ENCODE measurements at places on chromosomes 6 and 20.

DNA sequence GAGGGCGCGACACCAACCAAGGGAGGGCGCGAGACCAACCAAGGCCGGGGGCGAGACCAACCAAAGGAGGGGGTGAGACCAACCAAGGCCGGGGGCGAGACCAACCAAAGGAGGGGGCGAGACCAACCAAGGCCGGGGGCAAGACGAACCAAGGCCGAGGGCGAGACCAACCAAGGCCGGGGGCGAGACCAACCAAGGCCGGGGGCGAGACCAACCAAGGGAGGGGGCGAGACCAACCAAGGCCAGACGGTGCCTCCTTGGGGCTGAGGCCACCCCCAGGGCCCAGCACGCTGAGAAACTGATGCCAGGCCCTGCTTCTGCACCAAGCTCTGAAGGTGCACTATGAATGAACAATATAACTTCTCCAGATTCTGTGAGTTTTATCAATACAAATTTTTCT, 87.2 kb downstream of the TAF4 start:
- no peak for DNase-seq

DNA sequence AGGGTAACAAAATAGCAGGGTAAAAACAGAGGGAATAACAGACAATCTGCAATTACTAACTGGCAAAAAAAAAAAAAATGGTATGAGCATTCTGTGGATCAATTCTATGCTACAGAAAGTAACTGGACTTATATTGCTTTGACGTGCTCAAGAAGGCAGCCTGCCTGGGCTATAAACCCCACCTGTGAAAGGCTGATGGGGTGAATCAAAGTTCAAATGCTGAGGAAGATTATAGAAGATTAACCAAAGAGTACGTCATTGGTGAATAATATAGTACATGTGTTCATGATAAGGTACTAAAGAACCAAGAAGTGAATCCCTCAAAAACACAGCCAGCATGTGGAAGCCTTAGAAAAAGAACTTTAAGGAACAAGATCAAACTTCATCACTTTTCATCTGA, 441.9 kb upstream of the PTCHD4 start:
- DNase-seq, result no peak

GRCh38 chr6:149252622-149253021, 64.9 kb upstream of the TAB2 start:
- no peak for DNase-seq

DNA sequence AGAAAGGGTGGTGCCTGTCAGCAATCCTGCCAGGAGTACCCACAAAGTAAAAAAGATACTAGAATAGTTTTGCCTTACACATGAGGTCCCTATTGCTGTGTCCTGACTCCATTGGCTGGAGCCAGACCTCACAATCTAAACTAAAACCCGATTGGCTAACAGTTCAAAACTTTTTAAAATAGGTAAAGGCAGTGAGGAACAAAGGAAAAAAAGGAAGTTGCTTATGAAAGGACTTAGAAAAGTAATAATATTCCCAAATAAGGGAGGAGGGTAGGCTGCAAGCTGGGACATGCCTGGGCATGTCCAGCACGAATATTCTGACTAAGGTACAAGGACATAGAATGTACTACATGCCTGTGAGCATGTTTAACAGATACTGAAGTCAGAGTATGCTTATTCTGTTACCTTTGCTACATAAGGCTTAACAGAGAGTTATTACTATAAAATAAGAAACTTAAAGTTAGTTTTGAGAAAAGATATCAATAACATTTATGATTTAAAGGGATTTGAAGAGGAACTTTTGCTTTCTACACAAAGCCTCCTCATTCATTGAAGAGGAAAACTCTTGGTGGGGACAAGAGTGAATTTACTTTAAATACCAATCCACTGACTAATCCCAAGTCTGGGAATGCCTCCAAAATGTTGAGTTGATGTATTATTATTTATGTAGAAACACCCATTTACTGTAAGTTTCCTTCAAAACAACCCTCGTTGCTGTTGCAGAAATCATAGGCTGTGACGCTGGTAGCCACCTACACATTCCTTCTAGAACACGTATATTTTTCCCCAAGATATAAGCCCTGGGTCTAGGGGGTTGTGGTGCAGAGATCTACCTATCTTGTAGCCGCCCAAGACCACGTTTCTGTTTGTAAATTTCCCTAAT, 8.2 kb upstream of the MTHFD1L start:
- no peak for DNase-seq

DNA sequence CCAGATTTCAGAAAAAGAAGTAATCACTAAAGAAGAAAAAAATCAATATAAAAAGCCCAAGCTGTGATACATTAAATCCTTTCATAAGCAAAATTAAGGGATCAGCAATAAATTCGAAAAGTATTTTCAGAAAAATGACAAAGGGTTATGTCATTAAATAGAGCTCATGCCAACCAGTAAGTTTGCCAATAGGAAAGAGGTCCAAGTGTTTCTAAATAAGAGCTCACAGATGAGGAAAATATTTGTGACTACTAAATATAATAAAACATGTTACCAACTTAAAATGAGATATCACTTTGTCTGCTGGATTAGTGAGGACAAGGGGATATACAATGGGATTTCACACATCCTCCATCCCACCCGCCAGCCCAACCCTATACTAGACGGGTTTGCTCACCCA, 140.3 kb upstream of the EYA4 start:
- DNase-seq, result no peak

- DNase-seq, result no peak
These were observed 88.1 kb downstream of the HDGFL1 start for GRCh38 chr6:22657352-22657980.

DNA sequence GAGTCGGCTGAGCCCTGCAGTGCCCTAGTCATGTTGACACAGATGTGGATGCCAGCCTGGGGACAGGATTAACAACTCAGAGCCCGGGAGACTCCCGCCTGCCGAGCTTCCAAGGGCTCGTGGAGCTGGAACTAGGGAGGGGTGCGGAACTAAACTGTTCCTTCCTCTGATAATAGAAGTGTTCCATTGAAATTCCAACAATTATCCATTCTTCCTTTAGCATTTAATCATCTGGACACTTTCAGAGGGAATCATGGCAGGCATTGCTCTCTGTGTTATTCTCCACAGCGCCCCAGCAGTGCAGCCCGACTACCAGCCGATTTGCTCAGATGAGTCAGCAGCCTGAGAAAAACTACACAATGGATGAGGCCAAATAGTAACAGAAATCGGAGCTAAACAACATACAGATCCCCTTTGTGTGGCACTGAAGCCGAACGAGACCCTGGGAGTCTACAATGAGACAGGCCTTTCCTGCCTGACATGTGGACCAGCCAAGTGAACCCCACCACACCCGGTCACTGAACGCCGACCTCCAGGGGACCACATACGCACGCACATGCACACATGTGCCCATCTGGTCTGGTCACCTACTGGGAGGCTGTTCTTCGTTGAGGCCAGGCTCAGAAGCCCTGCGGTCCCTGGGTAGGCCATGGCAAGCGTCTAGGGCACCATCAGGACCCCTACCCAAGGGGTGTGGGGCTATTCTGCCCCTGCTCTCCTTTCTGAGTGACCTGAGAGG, 238.4 kb upstream of the AFDN start:
- no peak for DNase-seq

GRCh38 chr6:162217058-162217457, 510.5 kb downstream of the PRKN start:
- no peak for DNase-seq

DNA sequence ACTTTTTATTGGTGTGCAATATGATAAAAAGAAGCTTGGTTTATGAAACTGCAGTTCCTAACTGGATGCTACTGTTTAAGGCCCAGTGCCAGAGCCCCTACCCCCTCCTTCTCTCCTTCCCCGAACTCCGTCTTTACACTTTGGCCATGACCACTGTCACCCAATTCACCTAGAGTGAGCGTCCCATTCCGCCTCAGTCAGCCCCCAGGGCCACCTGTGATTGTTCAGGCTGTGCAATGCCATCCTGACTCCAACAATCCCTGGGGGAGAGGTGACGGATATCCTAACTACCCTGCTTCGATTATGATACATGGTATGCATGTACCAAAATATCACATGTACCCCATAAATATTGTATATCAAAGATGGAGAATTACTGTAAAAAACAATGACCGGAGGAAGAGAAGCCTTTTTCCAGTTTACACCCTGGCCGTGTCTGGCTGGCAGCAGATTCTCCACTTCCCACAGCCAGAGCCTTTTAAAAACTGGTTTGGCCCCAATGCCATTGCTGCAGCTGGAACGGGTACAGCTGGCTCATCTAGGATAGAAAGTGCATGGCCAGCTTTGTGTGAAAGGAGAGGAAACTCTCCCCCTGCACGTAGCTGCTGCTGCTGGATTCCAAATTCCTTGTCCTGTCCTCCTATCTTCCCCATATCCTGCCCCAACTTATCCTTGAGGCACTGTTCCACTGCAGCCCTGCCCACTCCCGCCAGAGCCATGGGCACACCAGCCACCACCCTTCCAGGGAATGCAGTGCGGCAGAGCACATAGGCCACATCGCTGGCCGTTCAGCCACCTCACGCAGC, 99.7 kb downstream of the JPH2 start:
- no peak for DNase-seq

- DNase-seq, result no peak
These were observed 6.7 kb upstream of the KHDC1L start for GRCh38 chr6:73231986-73232391.

GRCh38 chr6:34656378-34657036, 40.1 kb downstream of the ILRUN start:
- peak; percentile 23 for DNase-seq
